ENCODE measurements at places on chromosomes 1 and 21. TPM values are rescaled to one million over a fixed set of nuclear protein-coding genes. Genes with fewer than 3 reads are reported as not detected.

DNA sequence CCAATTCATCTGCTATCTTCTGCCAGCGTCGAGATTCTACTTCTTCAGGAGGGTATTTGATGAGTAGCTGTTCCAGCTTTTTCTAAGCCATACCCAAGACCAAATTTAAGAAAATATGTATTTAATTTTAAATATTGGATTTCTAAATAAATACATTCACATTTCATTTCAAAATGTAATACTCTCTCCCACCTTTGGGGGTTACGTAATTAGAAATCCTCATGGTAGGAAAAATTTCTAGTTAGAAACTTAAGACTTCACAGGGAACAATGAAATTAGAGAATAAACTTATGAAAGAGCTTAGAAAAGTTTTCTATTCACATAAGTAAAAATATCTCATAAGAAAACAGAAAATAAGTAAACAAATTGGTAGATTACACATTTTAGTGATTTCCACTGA lies 102.9 kb downstream of the ZZZ3 start:
- no peak for DNase-seq

GRCh38 chr21:29526545-29526944 lies 227.8 kb downstream of the BACH1 start:
- DNase-seq = no peak

DNA sequence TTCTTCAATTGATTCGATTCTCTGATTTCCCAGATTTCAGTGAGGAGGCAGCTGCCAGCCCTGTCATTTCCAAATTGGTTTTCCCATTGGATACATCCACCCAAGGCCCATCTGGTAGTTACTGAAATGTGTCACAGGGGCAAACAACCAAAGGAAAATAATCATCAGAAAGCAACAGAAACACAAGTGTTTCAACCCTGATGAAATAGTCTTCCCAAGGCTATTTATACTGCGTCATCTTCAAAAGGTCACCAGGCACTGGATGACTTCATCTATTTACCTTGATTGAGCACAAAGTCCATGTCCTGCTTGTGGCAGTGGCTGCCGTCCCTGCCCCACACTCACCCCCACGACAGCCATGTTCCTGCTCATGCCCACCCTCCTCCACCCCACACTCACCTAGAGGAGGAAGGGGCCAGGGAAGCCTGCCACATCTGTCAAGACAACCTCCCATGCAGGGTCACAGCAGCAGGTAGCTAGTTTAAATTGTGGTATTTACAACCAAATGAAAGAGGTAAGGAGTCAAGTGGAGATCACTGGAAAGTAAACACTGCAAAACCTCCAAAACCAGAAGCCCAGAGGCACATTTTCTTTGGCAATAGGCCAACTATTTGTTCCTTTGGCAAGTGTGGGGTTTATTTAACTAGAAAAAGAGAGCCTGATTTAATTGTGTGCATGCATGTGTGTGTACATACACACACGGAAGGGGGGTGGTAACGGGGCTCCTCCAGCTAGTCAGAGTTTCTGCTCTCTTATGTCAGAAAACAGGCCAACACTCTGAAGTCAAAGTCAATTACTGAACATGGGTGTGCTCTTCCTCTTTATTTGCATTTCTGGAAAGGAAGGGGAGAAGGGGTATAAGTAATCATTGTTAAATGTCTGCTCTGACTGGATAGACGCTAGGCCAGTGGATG lies 49.5 kb upstream of the RAB4A start:
- DNase-seq = no peak

- peak; percentile 50 for DNase-seq
These were observed 2.5 kb downstream of the ATP1B1 start for GRCh38 chr1:169108863-169109560.

GRCh38 chr1:26289158-26290059 lies 9.5 kb downstream of the SH3BGRL3 start:
- DNase-seq = no peak

DNA sequence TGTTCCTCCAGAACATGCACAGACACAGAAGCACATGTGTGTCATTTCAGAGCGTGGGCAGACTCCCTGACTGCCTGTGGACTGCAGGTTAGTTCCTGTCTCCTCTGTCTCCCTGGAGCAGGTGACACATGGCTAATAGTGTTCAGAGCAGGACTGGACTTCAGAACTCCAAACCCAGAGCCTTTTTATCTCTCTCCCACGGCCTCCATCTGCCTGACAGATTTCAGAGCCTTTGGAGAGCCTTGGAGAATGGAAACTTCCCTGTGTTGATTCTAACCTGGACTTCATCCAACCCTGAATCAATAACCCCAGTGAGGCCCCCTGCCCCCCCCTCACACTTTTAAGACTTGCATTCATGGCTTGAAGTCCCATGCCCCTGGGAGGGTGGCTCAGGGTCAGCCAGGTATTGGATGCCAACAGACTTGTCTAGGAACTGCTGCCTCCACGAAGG lies 44.4 kb downstream of the C1orf198 start:
- DNase-seq = no peak

DNA sequence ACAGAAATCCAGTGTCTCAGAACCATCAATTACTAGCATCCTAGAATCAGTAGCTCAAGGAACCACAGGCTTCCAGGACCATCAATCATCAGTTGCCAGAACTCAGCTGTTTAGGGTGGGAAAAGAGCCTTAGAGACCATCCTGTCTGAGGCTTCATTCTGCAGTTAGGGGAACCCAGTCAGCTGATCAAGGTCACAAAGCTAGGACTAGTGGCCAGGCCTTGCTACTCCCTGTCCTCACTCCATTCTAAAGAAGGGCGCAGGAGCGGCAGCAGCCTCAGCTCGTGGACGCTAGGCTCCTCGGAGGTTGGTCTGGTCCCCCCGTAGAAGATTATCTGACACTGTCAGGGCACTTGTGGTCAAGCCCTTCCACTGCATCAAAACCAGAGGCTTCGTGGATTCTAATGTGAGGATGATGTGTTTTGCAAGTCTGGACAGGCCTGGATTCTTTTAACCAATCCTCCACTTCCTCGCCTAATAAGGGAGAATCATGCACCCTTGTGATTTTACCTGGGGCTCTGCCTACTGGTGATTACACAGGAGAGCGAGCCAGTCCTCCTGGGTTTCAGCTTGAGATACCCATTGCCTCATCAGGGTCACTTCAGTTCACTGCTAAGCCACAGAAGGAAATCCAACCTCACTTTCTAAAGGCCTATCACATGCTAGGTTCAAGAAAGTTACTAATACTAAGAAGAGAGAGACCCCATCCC lies 41.7 kb upstream of the IFFO2 start:
- no peak for DNase-seq

Gene JAM2
- 0.22 TPM for total RNA-seq

Gene USP48
- total RNA-seq = 39.0 TPM

Data from lung microvascular endothelial cell (primary cell).